M059J (cell line): ENCODE measurements at places on chromosomes 2 and 18.
A peak's percentile ranks its signal among the peaks of the same experiment; 100 is the strongest.

GRCh38 chr2:20829861-20830260 lies 7.0 kb upstream of the LDAH start:
- DNase-seq = no peak

GRCh38 chr2:217286833-217287232 lies 427.0 kb upstream of the TNP1 start:
- DNase-seq = peak; percentile 75

DNA sequence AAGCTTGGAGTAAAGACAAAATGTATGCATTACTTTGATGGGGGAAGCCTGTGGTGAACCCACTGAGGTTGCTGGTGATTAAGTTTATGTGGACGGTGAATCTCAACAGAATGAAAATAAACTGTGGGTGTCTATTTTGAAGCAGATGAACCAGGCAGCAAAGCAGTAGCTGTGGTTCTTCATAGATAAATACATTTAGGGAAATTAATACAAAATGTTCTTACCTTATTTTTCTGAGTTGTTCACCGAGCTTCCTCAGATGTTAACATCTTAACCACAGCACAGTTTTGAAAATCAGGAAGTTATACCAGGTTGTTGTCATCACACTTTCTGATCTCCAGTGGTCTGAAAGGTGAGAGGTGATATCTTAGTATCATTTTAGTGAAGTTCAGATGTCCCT lies 53.9 kb downstream of the NCK2 start:
- no peak for DNase-seq

DNA sequence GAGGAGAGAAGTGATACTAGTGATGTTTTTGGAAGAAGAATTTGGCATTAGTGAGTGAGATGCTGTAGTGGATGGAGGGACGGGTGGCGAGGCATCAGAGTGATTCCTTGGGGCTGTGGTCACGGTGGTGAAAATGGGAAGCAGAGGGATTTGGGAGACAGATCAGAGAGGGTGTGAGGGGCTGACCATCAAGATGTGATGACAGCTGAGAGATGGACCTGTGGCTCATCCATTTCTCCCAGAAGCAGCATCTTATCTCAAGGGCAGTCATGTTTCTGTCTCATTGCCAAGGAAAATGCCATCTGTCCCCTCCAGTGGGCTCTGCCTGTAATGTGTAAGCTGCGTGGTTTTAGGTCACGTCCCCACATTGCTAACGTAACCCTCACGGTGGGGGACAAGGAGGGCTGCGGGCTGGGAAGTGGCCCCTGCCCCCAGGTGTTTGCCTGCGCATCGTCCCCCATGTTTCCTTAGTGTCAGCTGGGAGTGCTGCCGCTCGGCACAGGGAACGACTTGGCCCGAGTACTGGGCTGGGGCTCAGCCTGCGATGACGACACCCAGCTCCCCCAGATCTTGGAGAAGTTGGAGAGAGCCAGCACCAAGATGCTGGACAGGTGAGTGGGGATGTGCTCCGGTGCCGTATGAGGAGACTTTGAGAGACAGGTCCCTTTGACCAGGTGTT lies 91.0 kb downstream of the DGKD start:
- DNase-seq = no peak

GRCh38 chr18:63058521-63058920 lies 261.0 kb downstream of the BCL2 start:
- DNase-seq = no peak

DNA sequence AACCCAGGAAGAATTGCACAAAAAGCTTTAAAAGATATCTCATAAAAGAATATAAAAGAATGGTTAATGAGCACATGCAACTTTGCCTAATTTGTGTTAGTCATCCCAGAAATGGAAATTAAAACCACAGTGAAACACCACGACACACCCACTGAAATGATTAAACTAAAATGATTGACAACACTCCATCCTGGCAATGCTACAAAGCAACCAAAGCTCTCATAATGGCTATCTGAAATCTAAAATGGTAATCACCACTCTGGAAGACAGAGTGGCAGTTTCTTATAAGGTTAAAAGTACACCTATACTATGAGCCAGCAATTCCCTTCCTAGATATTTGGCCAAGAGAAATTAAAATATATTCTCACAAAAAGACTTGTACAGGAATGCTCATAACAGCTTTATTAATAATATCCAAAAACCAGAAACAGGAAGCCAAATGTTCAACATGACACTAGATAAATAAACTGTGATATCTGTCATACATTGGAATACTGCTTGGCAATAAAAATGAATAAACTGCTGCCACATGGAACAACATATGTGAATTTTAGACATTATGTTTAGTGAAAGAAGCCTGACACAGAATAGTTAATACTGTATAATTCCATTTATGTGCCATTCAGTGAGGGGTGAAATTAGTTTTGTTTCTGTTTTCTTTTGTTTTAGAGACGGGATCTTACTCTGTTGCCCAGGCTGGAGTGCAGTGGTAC lies 105.3 kb upstream of the BCL2L11 start:
- no peak for DNase-seq

DNA sequence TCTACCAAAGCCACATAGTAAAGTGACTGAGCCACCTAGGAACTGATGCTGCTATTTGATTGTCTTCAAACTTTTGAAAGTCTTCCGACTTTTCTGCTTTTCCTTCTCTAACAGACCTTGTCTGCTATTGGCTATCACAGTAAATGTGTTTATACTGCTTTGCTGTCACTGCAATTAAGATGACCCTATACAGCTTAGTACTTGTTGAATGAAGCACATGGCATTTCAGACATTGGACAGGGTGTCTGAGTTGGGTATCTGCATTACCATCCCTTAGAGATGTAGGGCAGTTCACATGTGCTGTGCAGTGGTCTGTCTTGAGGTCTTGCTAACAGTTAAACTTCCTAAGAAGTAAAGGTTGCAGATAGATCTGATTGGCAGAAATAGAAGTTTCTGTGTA lies 3.6 kb downstream of the WDR43 start:
- no peak for DNase-seq

- no peak for DNase-seq
Observed at GRCh38 chr2:188076149-188077056, 215.3 kb upstream of the GULP1 start.

- no peak for DNase-seq
Observed at GRCh38 chr18:79323471-79323870, 72.3 kb upstream of the NFATC1 start.

GRCh38 chr2:26720322-26721114 lies 28.0 kb downstream of the KCNK3 start:
- DNase-seq = peak; percentile 93

- peak; percentile 7 for DNase-seq
Observed at GRCh38 chr2:16900405-16901025, 234.9 kb upstream of the CYRIA start.

DNA sequence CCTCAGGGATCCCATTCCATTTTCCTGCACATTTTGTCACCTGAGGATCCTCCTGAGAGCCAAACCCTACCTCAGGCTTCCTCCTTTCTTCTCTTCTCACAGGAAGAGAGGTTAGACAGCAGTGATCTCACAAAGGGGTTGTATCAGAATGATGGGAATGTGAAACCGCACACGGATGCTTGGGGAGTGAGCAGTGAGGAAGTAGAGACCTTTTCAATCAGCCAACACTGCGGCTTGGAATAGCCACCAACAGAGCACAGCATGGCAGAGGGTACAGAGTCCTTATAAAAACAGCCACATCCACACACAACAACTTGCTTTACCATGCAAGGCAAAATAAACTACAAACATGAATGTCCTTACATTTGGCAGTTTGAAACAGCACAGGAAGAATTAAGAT lies 8.7 kb downstream of the TMEM182 start:
- no peak for DNase-seq

DNA sequence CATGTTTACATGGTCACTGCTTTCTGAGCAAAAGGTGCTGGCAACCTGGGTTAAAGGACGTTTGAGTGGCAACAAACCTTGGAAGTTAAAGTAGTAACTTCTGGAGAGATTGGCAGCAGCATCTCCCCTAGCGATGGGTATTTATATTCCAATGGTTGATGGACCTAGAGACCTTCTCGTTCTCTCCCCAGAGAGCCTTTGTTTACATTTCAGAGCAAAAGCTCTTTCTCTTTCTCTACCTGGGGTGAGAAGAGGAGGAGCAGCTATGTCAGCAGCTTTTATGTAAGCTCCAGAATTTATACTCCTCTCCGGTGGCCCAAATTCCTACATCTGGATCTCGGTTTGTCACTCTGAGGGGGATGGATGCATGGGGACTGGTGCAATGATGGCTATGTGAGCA lies 213.7 kb upstream of the ARL4C start:
- DNase-seq = no peak

GRCh38 chr18:2916184-2916583 lies 69.4 kb downstream of the EMILIN2 start:
- DNase-seq = no peak

GRCh38 chr2:131146231-131146630 lies 41.1 kb downstream of the PLEKHB2 start:
- DNase-seq = no peak

DNA sequence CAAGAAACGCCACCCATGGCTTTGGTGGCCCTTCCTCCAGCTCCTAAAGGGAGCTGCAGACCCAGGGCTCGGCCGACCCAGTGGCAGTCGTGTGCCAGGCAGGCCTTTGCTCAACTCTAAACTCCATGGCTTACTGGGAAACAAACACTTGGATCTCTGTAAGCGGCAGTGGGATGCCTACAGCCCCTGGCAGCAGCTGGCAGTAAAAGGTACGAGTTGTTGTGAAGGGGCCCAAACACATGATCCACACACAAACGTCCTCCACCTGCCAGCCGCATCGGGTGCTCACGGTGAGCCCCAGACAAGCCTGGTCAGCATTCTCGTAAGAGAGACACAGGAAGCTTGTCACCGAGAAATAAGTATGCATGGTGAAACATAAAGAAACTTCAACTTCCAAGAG lies 214.9 kb downstream of the MGAT5 start:
- no peak for DNase-seq

DNA sequence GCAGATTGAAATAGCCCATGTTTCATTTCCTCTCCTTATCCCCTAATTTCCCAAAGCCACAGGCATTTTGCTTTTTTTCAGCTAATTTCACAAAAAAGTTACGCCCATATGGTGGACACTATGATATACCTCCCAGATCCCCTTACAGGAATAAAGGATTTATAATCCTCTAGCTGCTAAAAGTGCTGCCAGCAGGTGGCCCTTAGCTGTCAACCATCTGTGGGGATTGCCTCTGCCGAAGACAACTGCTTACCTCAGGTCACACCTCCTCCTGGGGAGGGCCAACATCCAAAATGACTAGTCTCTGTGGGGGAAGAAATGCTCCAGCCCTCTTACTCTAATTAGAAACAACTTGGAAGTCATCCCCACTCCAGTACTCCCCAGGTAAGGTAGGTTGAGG lies 61.0 kb upstream of the EPB41L3 start:
- no peak for DNase-seq

DNA sequence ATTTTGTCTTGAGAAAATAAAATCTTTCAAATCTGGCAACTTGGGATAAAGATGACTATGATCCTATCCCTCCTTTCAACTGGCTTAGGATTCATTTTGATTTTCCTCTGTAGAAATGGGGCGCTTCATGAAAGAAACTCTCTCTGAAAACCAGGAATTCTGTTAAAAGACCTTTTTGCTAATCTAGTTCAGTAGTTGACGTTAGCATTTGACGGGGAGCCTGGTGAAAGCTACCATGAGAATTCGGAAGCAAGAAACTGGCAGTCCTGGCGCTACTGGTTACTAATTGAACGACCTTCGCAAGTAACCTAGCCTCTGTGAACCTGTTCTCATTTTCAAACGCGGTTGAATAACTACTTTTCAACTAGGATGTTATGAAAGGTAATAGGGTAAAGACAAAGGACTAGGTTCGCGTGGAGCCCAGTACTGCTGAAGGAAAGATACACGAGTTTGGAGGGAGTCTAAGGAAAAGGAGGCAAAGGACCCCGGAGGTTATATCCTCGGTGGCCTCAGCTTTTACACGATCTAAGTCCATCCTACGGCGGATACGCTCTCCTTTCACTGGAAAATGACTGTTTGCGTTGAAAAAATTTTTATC lies 604 bp upstream of the STK11IP start:
- DNase-seq = peak; percentile 30

DNA sequence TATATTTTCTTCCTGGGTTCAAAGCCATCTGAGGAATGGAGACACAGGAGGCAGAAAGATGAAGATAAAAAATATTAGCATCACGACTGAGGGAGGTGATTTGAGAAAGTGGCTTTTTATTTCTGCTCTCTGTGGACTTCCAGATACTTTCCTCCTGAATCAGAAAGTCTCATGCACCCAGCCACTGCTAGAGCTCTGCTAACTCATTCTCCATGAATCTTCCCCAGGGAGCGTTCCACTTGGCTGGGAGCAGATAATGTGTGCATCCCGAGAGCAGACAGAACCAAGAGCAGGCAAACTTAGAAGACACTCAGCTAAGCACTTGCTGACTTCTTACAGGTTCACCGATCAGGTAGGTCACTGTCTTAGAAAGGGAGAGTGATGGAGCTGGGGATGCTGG lies 264.1 kb upstream of the THUMPD2 start:
- peak; percentile 29 for DNase-seq
